Liver (tissue), 10 donors: ENCODE measurements at places on chromosomes 7 and 10. TPM values are rescaled to one million over a fixed set of nuclear protein-coding genes. Genes with fewer than 3 reads are reported as not detected.

GPR85 gene
- total RNA-seq: 0.59 TPM

TSPAN12 gene
- 16.6 TPM for total RNA-seq

CFAP46 gene
- total RNA-seq: 0.59 TPM

DNA sequence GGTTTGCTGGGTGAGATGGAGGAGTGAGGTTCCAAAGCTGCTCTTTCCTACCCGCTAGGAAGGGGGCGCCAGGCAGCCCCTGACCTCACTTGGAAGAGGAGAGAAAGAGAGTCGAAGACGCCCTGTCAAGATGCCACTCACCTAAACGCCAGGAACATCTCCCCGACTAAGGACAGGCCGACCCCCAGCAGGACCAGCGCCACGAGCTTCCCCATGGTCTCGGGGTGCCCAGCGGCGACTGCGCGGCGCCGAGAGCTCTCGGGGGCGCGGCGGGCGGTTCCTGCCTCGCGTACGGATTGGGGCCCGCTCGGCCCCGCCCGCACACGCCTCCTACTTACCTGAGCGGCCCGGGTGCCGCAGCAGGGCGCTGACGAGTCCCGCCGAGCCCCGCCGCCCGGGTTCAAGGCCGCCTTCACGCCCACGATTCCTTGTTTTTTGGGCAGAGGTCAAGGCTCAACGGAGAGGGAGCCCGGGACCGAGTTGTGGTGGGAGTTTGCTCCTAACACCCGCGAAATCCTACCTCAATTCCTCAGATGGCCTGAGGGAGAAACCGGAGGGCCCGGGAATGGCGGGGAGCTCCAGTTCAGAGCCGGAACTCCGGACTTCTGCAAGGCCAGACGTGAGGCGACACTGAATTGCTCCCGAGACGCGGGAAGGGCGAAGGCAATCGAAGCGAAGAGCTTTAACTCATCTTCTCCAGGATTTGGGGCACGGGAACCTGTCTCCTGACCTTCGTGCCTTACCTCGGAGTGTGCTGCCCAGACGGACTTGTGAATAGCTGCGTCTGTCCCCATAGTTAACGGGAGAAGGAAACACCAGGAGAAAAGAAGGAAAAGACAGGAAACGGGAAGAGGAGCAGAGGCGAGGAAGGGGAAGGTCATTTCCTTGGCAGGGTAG lies at the start of gene PON3:
Gene PON3, minus strand, starts transcription at position 240 of the 897 bp plus-strand sequence. Its CDS starts 25 bp downstream, at position 215.
- DNase-seq: peak; percentile 58

DNA sequence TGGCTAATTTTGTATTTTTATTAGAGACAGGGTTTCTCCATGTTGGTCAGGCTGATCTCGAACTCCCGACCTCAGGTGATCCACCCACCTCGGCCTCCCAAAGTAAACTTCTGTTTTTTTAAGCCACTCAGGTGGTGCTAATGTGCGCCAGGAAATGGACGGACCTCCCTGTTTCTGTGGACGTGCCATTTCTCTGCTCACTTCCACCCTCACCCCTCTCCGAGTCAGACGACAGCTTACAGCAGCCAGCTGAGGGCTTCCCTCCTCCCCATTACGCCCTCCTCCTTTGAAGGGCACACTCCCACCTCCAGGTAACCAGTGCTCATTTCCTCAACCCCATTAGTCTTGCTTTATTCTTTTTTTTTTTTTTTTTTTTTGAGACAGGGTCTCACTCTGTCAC lies 41.7 kb upstream of the EZH2 start:
- DNase-seq: no peak

DNA sequence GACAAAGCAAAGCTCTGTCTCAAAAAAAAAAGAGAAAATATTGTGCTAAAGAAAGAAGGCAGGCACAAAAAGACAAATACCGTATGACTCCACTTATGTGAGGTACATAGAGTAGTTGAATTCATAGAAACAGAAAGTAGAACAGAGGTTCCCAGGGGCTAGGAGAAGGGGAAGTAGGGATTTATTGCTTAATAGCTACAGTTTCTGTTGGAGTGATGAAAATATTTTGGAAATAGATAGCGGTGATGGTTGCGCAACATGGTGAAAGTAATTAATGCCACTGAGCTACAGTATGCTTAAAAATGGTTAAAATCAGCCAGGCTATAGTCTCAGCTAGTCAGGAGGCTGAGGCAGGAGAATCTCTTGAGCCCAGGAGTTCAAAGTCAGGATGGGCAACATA lies 18.5 kb upstream of the NPFFR1 start:
- no peak for DNase-seq
